Uterus (tissue), 4 donors: ENCODE measurements at places on chromosomes 7 and 10. TPM values are rescaled to one million over a fixed set of nuclear protein-coding genes. Genes with fewer than 3 reads are reported as not detected.
A peak's percentile ranks its signal among the peaks of the same experiment; 100 is the strongest.

Gene ASNS
- total RNA-seq = 16.7 TPM

DNA sequence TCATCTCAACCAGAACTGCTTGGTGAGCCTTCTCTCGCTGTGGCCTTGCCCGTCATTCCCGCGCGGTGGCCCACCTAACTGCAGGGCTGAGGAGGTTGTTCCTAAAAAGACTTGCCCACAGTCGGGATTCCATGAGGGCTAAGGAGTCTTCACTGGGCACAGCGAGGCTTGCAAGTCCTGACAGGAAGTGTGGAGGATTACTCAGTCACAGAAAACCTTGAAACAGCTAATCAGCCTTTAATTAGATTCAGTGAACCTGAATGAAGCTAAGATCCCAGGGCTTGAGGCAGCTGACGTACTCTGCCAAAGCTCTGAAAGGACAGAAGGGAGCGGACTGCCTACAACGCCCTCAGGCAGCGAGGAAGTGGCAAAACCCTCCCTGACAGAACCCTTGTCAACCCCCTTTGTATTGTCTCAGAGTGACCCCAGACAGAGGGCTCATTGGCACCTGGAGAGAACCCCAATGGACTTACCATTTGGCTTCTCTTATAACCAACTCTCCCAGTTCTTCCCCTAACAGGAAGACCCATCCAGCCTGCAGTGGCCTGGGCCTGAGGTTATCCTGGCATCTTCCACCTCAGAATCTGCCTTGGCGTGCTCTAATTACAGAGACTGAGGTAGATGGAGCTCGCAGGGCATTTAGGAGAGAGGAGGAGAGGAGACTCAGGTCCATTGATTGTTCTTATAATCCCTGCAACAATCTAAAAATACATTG is 2.5 kb upstream of the LAMB4 start:
- no peaks in the 10 kb centered on the region for H3K4me1 ChIP-seq
- H3K36me3 ChIP-seq = no peaks in the 10 kb centered on the region
- DNase-seq = no peak
- H3K27me3 ChIP-seq = no peaks in the 10 kb centered on the region

GRCh38 chr10:22630234-22631174 is 83.9 kb downstream of the PIP4K2A start:
- H3K4me1 ChIP-seq = no peaks in the 10 kb centered on the region
- no peak for DNase-seq
- H3K36me3 ChIP-seq = no peaks in the 10 kb centered on the region
- no peak overlapping the region for H3K4me3 ChIP-seq

DNA sequence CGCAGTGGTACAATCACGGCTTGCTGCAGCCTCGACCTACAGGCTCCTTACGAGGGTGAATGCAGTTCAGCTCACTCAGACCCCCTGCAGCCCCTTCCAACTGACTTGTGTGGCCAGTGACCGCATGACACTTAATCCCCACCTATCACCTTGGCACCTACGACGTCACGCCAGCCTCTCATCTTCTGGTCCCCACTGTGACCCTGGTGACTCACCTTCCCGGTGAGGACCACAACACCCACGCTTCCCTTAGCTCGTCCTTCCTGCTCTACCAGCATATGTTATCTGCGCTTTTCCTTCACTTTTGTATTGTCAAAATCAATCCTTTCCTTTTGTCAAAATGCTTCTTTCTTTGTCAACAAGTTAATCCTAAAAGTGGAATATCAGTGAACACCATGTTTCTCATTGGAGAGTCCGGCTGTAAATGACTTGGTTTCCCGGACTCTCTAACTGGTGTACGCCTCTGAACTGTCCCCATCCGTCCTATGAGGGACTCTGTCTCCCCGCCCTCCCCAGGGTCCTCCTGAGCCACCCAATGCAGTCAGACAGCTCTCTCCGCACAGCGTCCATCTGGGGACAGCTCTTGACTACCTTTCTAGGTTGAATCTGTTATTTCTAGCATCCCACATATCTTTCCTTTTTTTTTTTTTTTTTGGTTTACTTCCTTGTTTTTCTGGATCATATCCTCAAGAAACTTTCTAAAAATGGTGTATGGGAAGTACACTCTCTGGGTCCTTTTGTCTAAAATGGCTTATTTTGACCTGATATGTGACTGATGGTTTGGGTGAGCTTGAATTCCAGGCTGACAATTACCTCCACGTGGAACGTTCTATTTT is 37.3 kb downstream of the CFAP46 start:
- H3K27ac ChIP-seq = no peak overlapping the region
- H3K27me3 ChIP-seq = no peaks in the 10 kb centered on the region
- H3K4me3 ChIP-seq = no peak overlapping the region
- H3K4me1 ChIP-seq = no peaks in the 10 kb centered on the region

GRCh38 chr7:23285657-23286646 is 13.2 kb upstream of the MALSU1 start:
- H3K36me3 ChIP-seq = no peaks in the 10 kb centered on the region
- DNase-seq = no peak
- no peak overlapping the region for H3K27ac ChIP-seq
- H3K4me1 ChIP-seq = no peaks in the 10 kb centered on the region
- H3K4me3 ChIP-seq = no peak overlapping the region

DNA sequence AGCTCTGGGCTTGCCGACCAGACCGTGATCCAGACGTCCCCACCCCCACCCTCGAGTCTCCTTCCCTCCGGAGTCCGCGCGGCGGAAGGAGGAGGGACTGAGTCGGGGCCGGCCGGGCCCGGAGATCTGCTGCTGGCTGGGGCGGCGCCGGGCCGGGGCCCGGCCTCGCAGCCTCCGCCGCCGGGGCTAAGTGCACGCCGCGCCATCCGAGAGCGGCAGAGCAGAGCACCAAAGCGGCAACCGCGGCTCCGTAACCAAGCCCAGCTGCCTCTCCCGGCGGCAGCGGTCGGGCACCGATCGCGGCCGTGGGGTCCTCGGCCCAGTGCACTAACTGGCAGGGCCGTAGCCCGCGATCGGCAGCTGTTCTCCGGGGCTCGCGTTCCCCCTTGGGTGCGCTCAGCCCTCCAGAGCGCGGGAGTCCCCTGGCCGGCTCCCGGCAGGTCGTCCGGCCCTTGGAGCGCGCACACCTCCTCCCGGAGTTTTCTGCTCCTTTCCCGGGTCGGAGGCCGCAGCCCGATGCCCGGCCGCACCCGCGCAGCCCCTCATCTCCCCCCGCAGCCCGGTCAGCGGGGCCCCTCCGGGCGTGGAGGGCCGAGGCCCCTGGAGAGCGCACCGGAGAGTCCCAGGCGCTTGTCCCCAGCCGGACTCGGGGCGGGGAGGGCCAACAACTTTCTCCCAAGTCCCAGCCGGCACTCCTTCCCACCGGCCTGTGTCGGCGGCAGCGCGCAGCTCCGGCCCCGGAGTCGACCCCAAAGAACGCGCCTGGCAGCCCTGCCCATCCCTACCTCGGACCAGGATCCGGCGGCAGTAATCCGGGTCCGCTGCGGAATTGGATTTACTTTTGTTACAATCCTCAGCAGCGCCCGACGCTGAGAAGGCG is 799 bp downstream of the VAX1 start:
- H3K4me3 ChIP-seq = no peak overlapping the region
- H3K4me1 ChIP-seq = peaks cover 11% of the 10 kb centered on the region
- H3K27me3 ChIP-seq = peaks cover 28% of the 10 kb centered on the region
- DNase-seq = no peak
- H3K36me3 ChIP-seq = no peaks in the 10 kb centered on the region
- no peak overlapping the region for H3K27ac ChIP-seq

DNA sequence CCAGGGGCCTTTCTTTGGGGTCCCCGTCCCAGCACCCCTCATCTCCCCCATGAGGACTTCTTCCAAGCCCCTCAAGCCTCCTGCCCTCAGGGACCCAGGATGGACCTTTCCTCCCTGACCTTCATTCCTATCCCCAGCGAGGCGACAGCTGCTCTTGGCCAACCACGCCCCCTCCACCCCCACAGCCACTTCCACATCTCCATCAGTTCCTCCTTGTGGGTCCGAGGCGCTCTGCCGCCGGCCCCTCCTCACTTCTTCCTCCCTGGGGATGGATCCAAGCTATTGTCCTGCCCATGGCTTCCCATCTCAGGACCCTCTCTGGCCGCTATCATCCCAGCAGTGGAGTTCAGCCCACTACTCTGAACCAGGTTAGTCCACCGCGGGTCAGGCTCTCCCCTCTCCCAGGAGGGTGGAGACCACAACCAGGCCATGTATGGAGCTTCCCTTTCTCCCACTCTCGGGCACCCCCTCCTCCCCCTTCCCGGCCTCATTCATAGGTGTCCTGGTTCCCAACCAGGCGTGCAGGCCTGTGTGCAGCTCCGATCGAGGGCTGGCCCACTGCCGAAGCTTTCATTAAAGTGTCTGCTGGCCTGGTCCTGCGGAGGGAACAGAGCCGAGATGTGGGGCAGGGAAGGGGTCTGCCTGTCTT is 1.7 kb upstream of the SH2B2 start:
- no peaks in the 10 kb centered on the region for H3K4me1 ChIP-seq
- H3K36me3 ChIP-seq = no peaks in the 10 kb centered on the region
- no peak overlapping the region for H3K4me3 ChIP-seq
- no peaks in the 10 kb centered on the region for H3K27me3 ChIP-seq
- peak overlapping the region; percentile 85 for H3K27ac ChIP-seq

GRCh38 chr10:132193907-132194552 is 7.3 kb downstream of the DPYSL4 start:
- no peak overlapping the region for H3K27ac ChIP-seq
- no peak for DNase-seq
- H3K36me3 ChIP-seq = no peaks in the 10 kb centered on the region
- no peaks in the 10 kb centered on the region for H3K27me3 ChIP-seq
- H3K4me1 ChIP-seq = no peaks in the 10 kb centered on the region

Gene HOXA10
- 50.0 TPM for total RNA-seq

Gene LIPF
- total RNA-seq = not detected

Gene CYP3A4
- not detected for total RNA-seq

GRCh38 chr10:67612577-67613537 is 83.1 kb downstream of the CTNNA3 start:
- no peaks in the 10 kb centered on the region for H3K36me3 ChIP-seq
- no peaks in the 10 kb centered on the region for H3K4me1 ChIP-seq
- H3K27me3 ChIP-seq = no peaks in the 10 kb centered on the region
- no peak overlapping the region for H3K27ac ChIP-seq

- H3K27ac ChIP-seq = no peak overlapping the region
- H3K27me3 ChIP-seq = no peaks in the 10 kb centered on the region
- DNase-seq = no peak
Measured at GRCh38 chr10:60894786-60895185, 49.2 kb downstream of the RHOBTB1 start.

DNA sequence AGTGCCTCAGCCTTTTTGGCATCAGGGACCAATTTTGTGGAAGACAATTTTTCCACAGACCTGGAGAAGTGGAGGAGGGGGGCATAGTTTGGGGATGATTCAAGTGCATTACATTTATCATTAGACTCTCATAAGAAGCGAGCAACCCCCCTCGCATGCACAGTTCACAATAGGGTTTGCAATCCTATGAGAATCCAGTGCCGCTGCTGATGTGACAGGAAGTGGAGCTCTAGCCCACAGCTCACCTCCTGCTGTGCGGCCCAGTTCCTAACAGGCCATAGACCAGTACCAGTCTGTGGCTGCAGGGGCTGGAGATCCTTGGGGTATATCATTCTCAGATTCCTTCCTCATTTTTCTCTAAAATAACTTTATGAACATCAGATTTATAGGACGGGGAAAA is 50.8 kb downstream of the ATAD1 start:
- H3K4me1 ChIP-seq = no peaks in the 10 kb centered on the region
- H3K27me3 ChIP-seq = no peaks in the 10 kb centered on the region
- DNase-seq = no peak
- no peak overlapping the region for H3K4me3 ChIP-seq
- H3K27ac ChIP-seq = no peak overlapping the region

GRCh38 chr10:69866688-69867461 is 65.2 kb downstream of the COL13A1 start:
- H3K27ac ChIP-seq = peak overlapping the region; percentile 64
- no peaks in the 10 kb centered on the region for H3K4me1 ChIP-seq
- H3K27me3 ChIP-seq = no peaks in the 10 kb centered on the region
- no peaks in the 10 kb centered on the region for H3K36me3 ChIP-seq
- peak; percentile 58 for DNase-seq

GRCh38 chr7:82945056-82945455 is 217.6 kb downstream of the PCLO start:
- no peaks in the 10 kb centered on the region for H3K36me3 ChIP-seq
- no peak overlapping the region for H3K27ac ChIP-seq
- H3K27me3 ChIP-seq = no peaks in the 10 kb centered on the region
- H3K4me3 ChIP-seq = no peak overlapping the region
- DNase-seq = no peak

- H3K27me3 ChIP-seq = no peaks in the 10 kb centered on the region
- no peak overlapping the region for H3K4me3 ChIP-seq
- no peaks in the 10 kb centered on the region for H3K4me1 ChIP-seq
- no peaks in the 10 kb centered on the region for H3K36me3 ChIP-seq
- no peak overlapping the region for H3K27ac ChIP-seq
Measured at GRCh38 chr7:28806841-28807240, 151.3 kb downstream of the TRIL start.

Gene TMEM273
- 38.9 TPM for total RNA-seq

GRCh38 chr10:131264110-131264788 is 47.3 kb downstream of the TCERG1L start:
- H3K36me3 ChIP-seq = no peaks in the 10 kb centered on the region
- no peak overlapping the region for H3K4me3 ChIP-seq
- H3K27me3 ChIP-seq = no peaks in the 10 kb centered on the region
- H3K27ac ChIP-seq = no peak overlapping the region
- H3K4me1 ChIP-seq = no peaks in the 10 kb centered on the region

DNA sequence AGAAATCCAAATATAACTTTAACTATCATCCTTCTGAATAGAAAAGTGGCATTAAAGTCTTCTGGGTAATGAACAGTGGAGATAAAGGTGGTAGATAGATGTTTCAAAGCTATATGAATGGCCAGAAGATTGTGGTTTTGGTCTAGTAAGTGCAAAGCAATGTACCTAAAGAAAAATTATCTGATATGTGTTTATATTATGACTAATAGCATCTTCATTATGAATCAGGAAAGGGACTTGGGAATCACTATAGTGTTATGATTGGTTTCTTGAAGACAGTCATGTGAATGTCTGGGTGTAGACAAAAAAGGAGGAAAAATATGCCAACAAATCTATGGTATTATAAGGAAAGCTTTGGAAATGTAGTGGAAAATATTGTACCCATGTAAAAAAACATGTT is 3.0 kb downstream of the ZNF518A start:
- DNase-seq = no peak
- no peaks in the 10 kb centered on the region for H3K36me3 ChIP-seq
- H3K4me3 ChIP-seq = no peak overlapping the region
- H3K4me1 ChIP-seq = no peaks in the 10 kb centered on the region
- H3K27ac ChIP-seq = no peak overlapping the region
- H3K27me3 ChIP-seq = peaks cover 8% of the 10 kb centered on the region

DNA sequence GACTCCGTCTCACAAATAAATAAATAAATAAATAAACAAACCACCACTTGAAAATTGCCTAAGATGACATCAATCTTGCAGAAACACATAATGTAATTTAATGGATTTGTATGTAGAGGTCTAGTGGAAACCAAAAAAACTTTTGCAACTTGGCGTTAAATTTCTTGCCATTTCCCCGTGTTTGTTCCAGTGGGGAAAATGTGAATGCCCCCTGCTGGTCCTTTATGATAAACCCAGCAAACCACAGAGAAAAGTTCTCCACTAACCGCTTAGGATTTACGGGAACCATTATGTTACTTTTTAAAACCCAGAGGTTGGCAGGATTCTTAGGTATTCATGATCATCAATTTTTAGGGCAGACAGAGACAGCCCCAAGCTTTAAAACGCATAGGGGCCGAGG is 32.5 kb downstream of the LAMB4 start:
- no peaks in the 10 kb centered on the region for H3K4me1 ChIP-seq
- no peak overlapping the region for H3K4me3 ChIP-seq
- DNase-seq = no peak
- H3K36me3 ChIP-seq = no peaks in the 10 kb centered on the region

Gene CPXM2
- total RNA-seq = 19.2 TPM

- H3K27me3 ChIP-seq = no peaks in the 10 kb centered on the region
- no peaks in the 10 kb centered on the region for H3K36me3 ChIP-seq
- DNase-seq = no peak
- no peaks in the 10 kb centered on the region for H3K4me1 ChIP-seq
- H3K4me3 ChIP-seq = no peak overlapping the region
Measured at GRCh38 chr7:22728401-22729029, 1.5 kb downstream of the IL6 start.
